ENCODE measurements at places on chromosomes 3 and 15.
A peak's percentile ranks its signal among the peaks of the same experiment; 100 is the strongest.

GRCh38 chr3:58629629-58630028 lies 36.9 kb downstream of the FAM3D start:
- no peak for DNase-seq

GRCh38 chr3:6640907-6641306 lies 220.0 kb upstream of the GRM7 start:
- DNase-seq: peak; percentile 0

DNA sequence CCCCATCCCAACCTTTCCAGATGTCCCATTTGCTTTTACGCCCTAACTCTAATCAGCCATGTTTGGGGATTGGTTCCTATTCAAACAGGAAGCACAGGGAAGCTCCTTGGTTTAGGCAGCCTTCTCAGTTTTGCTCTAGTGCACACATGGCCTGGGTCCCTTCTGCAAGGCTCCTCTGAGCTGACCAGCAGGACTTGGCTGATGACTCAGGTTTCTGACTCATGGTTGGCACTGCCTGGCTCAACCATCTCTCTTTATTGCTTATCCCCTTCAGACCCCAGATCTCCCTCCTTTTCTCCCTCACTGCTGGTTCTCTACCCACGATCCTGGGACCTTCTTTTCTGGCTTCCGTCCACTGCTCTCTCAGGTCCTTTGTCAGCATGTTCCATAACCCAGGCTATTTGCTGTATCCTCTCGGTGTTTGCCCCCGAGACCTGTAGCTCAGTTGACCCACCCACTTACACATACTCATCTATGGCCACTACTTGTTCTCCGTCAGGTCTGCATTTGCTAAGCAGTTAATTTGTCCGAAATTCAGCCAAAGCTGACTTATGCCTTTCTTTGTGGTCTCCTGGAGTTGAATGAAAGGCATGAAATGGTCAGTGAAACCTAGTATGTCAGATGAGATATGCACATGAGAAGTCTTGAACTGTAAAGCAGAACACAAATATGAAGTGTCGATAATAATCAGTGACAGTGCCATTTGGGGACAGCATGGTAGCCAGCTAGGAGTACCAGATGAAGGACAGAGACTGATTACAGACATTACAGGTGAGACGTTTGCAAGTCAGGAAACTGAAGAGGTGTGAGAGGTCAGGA lies 323.5 kb upstream of the ROPN1 start:
- no peak for DNase-seq

DNA sequence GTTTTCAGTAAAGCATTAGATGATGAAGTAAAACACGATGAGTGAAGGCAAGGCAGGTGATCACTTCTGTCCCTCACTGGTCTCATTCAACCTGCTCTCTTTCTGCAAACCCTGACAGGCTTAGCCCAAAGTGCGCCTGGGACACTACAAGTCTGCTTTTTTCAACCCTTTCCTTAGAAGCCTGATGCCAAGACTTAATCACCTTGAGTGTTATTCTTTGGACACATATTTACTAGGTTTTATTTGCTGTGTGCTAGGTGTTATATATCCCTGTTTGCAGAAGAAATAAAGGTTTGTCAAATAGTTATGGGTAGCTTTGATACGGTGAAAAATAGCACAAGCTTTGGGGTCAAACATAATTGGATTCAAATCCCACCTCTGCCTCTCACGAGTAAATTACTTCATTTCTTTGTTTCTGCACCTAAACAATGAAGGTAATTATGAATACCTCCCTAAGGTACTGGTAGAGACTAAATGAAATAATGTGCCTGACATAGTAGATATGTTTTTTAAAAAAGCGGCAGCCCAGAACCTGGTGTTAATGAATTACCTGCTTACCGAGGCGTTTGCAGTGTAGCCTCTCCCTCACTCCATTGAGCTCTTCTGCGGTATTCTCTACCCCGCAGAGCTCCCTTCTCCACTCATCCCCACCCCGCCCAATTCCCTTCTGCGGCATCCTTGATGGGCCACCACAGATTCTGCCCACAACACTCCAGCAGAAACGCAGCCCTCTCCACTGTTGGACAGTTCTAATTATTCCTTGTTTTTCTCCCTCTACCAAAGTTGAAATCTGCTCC lies 269.0 kb upstream of the TPM1 start:
- DNase-seq: no peak

- no peak for DNase-seq
These were observed 44.8 kb upstream of the NTRK3 start for GRCh38 chr15:88301311-88301710.

GRCh38 chr3:58041826-58042324 lies 33.7 kb downstream of the FLNB start:
- peak; percentile 24 for DNase-seq

DNA sequence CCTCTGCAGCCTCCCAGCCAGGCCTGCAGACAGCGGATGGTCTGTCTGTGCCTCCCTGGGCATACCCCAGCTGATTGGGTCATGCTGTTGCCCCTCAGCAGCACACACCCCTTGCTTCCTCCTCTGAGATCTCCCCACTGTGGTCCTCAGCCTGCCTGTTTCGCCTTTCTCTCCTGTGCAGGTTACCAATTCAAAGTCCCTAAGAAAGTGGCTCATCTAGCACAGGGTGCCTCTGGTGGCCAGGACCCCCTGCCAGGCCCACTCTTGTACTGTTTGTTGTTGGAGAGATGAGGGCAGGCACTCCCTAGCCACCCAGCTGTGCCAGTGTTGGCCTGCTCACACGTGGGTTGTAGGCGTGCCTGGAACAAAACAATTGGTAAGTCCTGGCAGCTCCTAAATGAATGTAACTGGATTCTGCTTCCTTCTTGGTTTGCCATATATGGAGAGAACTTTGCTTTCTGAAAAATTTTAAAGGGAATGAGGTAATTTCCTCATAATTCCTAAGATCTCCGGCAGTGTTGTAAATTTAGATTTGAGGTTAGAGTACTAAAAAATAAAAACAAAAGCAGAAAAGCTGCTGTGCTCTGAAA lies 213.2 kb upstream of the IL12A start:
- no peak for DNase-seq

DNA sequence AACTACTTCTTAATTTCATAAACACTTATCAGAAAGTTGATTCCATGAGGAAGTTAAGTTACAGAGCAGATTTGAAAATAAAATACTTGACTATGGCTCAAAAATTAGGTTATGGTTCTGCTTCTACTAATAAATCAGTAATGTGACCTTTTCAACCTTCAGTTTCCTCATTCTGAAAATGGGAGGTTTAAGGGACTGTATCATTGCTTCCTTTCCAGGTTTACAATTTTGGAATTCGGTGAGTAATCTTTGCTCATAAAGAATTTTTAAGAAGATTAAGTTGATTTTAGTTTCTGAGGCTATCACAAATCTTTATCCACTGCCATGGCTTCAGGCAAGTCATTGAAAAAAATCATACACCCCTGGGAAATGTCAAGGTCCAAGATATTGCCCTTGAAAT lies 1061.2 kb downstream of the DIPK2A start:
- DNase-seq: no peak

DNA sequence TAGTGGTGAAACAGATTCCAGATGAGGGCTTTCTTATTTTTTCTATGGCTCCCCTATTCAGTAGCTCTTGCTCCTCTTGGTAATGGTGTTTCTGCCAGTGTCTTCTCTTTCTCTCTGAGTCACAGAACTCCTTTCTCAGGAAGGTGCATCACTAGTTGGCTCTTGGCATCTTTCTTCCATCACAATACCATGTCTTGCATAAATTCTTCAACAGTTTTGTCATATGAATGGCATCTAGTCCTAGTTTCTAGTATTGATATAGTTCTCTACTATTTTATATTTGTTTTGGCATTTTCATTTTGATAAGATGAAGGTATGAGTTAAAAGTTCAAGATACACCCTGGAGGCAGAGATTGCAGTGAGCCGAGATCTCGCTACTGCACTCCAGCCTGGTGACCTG lies 51.0 kb downstream of the REC114 start:
- no peak for DNase-seq

- DNase-seq: no peak
These were observed 40.5 kb downstream of the SV2B start for GRCh38 chr15:91140601-91141000.

GRCh38 chr3:194485881-194486539 lies 792 bp downstream of the ATP13A3 start:
- peak; percentile 52 for DNase-seq

DNA sequence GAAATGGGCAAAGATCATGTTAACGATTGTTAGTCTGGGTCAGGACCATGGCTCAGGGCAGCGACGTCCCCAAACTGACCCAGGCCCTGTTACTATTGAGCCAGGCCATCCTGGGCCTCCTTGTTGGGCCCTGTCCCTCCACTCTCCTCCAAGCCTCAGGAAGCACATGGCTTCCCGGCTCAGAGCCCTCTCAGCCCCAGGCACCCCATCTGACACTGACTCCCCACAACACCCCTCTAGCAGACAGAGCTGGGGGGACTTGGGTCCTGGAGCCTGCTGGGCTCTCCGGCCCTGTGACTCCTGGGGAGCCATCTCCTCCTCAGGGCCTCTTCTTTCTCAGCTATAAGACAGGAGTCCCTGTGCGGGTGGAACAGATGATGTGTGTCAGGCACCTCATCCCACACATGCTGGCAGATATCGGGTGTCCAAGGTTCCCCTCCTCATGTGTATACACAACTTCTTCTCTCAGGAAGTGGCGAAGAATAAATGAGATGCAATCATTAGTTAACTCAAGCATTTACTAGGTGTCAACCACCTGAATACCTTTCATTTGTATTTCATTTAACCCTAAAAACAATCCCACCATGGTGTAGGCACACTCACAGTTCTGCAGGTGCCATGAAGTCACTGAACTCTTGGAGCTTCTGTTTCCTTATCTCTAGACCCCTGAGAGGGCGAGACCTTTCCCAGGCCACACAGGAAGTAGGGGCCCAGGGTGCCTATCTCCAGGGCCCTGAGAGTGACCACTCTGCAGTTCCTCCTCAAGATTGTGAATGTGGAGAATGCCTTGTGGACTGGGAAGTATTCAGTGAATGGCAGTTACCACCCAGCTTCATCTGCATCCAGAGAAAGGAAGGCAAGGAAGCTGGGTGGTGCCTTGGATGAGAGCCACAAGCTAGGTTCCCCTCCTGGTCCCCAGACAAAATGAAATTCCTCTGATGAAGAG lies 282.5 kb upstream of the TLE3 start:
- DNase-seq: no peak

GRCh38 chr15:95106801-95107200 lies 875.4 kb downstream of the MCTP2 start:
- no peak for DNase-seq

GRCh38 chr15:99121207-99121606 lies 16.3 kb downstream of the SYNM start:
- DNase-seq: no peak
